ENCODE measurements at places on chromosomes 4 and X.
A peak's percentile ranks its signal among the peaks of the same experiment; 100 is the strongest.

- no peak for DNase-seq
Observed at GRCh38 chrX:9542761-9543111, 77.9 kb downstream of the TBL1X start.

- DNase-seq = no peak
Observed at GRCh38 chr4:108327642-108328382, 159.1 kb upstream of the LEF1 start.

DNA sequence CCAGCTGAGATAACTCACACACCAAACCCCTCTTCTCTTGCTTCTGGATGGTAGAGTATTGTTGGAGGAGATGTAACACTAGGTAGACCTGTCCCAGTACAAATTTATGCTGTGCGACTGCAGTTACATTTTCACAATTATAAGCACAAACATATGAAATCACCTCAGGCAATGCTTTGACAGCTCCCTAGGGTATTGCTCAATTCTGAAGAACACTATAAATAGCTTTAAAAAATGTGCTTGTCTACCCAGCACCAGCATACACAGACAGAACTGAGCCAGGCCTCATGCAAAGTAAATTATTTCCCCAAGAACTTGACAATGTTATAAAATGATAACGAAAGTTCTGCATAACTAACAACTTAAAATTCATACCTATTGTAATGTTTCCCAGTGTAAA, 1999.1 kb upstream of the ADGRL3 start:
- no peak for DNase-seq

GRCh38 chrX:109360301-109360700, 121.6 kb downstream of the GUCY2F start:
- no peak for DNase-seq

- no peak for DNase-seq
Observed at GRCh38 chr4:149902242-149902641, 86.6 kb upstream of the IQCM start.

GRCh38 chrX:132948648-132949260, 9.7 kb downstream of the HS6ST2 start:
- DNase-seq = no peak

DNA sequence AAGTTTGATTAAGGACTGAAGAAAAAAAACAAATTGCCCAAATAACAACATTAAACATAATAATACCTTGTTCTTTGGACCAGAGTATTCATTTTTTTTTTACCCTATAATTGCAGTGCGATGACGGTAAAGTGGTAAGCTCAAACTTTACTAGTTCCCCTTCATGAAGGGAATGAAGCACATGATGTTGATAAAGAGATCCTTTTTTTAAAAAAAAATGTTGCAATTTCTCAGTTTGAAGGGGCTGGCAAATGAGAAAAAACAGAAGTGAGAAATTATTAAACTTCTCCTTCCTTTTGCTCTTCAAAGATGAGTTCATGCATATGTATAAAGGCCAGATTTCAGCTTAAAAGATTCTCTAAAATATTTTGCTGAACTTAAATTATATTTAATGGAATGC, 231.7 kb downstream of the C4orf33 start:
- DNase-seq = peak; percentile 89

DNA sequence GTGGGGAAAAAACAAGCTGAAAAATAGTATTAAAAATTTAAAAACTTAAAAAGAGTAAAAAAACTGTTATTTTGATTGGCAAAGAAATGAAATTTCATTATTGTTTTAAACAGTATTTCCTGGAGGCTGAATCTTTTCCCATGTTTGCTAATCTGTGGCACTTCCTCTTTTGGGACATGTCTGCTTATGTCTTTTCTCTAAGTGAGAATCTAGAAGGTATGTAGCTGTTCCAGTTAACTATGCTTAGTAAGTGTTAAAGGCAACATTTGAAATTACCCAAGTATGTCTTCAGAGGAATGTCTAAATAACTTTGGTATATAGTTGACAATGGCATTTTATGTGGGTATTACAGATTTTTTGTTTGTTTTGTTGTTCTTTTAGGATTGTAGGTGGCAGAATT, 81.6 kb upstream of the TBC1D9 start:
- peak; percentile 57 for DNase-seq

DNA sequence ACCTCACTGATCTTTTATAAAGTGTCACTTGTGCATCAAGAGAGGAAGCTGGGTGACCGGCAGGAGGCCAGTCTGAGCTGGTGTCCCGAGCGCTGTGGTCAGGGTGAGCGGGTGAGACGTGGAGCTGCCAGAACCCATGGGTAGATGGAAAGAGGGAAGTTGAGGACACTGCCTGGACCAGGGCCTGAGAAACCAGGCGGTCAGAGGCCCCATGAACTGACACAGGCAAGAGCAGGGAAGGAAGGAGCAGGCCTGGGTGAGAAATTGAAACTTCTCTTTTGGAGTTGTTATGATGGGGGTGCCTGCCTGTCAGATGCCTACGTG, 192.6 kb downstream of the AFAP1 start:
- peak; percentile 75 for DNase-seq

DNA sequence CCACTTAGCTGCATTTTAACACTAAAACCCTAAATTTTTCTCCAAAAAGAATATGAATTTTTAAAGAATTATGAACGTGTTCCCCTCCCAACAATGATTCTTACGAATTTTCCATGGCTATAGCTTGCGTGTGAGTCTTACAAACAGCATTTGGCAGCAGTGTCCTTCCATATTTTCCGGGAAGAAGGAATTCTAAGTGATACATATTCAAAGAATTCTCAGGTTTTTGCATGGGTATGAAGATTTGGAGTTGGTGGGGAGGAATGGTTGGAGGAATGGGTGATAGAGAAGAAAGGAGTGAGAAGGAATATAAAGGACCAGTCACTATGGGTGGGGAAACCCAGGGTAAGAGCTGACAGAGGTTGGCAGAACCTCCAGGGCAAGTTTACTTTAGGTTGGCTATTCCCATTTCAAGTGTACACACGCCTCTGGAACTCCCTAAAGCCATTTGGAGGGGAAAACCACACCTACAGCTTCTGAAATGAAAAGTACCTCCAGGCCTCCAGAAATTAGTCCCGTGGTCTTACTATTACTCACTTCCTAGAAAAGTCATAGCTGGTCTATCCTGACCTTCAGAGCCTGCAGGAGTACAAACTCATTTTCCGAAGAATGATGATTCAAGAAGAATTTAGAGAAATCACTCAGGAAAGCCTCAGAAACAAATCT, 420.8 kb upstream of the DIPK2B start:
- DNase-seq = no peak

GRCh38 chrX:30653415-30654131, at the start of gene GK:
Gene GK, plus strand, starts transcription at chrX:30653423. Its CDS starts 115 bp downstream, at chrX:30653538.
- peak; percentile 54 for DNase-seq
